ENCODE measurements at places on chromosomes 6 and 20.
A peak's percentile ranks its signal among the peaks of the same experiment; 100 is the strongest.

DNA sequence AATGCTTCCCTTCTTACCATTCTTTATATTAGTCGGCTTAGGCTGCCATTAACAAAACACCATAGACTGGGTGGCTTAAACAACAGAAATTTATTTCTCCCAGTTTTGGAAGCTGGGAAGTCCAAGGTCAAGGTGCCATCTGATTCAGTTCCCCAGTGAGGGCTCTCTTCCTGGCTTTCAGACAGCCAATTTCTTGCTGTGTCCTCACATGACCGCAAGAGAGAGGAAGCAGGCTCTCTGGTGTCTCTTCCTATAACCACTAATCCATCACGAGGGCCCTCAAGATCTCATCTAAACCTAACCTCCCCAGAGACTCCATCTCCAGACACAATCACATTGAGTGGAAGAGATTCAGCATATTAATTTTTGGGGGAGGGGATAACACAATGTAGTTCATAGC is 193.0 kb upstream of the SGK1 start:
- no peak for DNase-seq

- DNase-seq = peak; percentile 54
Observed at GRCh38 chr6:106974999-106975737, 639 bp upstream of the CD24 start.

GRCh38 chr20:11497545-11497944 is 420.1 kb upstream of the BTBD3 start:
- no peak for DNase-seq

- DNase-seq = peak; percentile 37
Observed at GRCh38 chr20:58135441-58136148, 92.9 kb downstream of the ANKRD60 start.

DNA sequence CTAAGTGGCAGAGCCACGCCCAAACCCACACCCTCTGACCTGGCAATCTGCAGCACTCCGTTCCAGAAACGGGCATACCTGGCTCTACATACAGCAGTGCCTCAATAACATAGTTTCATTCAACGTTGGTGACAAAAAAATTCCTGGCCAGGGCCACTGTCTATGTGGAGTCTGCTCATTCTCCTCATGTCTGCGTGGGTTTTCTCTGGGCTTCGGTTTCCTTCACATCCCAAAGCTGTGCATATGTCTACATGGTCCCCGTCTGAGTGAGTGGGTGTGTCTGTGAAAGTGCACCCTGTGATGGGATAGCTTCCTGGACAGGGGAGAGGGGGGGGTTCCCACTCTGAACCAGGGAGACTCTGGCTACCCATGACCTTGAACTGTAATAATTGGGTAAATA is 2.1 kb downstream of the KIAA0319 start:
- no peak for DNase-seq

DNA sequence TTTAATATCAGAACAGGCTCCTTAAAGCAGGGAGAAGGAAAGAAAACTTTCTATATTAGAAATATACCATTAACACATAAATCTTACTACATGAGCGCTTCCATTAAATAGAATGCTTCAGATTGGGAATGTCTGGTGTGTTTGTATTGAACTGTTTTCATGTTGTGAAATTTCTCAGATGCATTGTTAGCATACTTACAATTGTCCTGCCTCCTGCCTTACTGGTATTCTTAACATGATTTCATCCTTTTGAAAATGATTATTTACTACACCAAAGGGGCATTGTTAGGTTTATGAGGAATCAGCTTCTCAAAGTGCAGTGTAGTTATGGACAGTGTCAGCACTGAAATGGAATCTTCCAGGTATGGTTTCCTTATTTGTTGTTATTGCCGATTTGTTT is 145.6 kb downstream of the MTFR2 start:
- DNase-seq = no peak

- no peak for DNase-seq
Observed at GRCh38 chr20:8940326-8940725, 128.6 kb upstream of the PLCB4 start.

- DNase-seq = no peak
Observed at GRCh38 chr6:30819297-30819917, 64.9 kb upstream of the DDR1 start.

DNA sequence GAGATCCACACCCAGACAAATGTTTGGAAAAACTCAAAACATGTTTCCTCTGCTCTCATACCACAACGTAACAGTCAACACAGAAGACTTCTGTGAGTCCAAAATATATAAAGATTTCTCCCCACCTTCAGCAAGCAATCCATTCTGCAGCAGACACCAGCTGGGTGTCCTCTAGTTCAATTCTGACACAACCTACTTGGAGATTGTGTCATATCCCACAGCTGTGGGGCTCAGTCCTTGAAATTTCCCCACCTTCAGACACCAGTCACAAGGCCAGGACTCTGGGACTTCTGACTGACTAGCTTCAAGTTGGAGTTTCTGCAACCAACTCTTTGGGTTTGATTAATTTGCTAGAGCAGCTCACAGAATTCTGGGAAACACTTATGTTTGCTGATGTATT is 244.8 kb upstream of the CDYL start:
- DNase-seq = no peak

GRCh38 chr6:46583081-46583480 is 69.5 kb downstream of the CYP39A1 start:
- DNase-seq = no peak

DNA sequence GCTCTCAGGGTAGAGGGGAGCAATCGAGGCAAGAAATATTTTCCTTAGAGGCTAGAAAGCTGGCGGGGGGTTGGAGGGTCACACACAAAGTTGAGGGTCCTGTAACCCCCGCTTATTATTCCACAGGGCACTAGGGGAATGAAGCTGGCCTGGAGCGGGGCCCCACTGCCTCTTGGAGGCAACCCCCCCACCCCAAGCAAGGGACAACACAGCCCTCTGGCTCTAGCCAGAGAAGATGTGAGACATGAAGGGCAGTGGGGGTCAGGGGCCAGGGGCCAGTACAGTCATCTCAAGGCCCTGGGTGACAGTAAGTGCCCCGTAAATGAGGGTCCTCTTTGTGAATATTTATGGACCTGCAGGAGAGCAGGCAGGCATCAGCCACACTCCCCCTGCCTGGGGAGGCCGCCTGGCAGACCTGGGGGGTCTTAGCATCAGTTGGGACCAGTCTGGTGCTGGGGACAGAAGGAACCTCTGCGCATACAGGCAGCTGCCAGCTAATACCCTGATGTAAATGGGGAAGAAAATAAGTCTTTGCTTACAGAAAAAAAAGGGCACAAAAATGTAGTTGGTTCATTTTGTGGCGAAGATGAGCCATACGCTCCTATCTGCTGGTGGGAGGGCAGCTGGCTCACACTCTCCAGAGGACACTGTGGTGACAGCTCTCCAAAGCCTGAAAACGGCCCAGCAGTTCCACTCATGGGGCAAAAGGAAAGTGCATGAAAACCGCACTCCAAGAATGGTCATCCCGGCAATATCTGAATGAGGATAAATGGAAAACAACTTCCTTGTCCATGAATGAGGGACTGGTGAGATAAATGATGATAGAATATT is 21.9 kb downstream of the SPATA2 start:
- DNase-seq = peak; percentile 69

GRCh38 chr6:89042664-89043063 is 37.9 kb upstream of the PNRC1 start:
- no peak for DNase-seq

DNA sequence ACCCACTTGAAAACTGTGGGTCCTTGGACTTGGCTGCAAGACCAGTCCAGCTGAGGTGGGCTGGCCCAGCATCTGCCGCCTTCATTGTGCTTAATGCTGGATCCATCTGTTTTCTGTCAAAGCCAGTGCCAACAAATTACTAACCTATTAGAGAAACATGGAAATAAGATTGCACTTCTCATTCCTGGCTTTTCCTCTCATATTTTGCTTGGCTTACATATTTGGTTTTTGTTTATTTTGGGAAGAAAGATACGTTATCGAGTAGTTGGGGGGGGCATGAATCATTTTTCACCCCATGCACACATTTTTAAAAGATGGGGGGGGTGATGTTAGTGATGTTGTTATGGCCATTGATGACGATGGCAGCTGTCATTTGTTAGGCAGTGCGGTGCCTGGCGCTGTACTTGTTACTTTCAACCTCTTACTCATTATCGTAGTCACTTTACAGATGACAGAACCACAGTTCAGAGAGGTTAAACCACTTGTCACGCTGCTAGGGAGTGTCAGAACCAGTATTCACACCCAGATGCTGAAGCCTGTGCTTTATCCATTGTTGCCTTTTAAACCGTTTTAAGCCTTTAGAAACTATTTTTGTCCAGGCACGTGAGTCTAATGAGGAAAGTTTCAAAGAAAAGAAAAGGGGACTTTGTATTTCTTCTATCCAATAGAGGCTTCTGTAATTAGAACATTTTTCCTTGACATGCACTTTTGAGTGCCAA is 180.0 kb downstream of the TMEM242 start:
- no peak for DNase-seq

All from activated CD8-positive, alpha-beta memory T cell treated with anti-CD3 and anti-CD28 coated beads, Interleukin-2, amount 50 U/mL, for 48 hours (primary cell).